ENCODE measurements at places on chromosomes 6 and 20.

DNA sequence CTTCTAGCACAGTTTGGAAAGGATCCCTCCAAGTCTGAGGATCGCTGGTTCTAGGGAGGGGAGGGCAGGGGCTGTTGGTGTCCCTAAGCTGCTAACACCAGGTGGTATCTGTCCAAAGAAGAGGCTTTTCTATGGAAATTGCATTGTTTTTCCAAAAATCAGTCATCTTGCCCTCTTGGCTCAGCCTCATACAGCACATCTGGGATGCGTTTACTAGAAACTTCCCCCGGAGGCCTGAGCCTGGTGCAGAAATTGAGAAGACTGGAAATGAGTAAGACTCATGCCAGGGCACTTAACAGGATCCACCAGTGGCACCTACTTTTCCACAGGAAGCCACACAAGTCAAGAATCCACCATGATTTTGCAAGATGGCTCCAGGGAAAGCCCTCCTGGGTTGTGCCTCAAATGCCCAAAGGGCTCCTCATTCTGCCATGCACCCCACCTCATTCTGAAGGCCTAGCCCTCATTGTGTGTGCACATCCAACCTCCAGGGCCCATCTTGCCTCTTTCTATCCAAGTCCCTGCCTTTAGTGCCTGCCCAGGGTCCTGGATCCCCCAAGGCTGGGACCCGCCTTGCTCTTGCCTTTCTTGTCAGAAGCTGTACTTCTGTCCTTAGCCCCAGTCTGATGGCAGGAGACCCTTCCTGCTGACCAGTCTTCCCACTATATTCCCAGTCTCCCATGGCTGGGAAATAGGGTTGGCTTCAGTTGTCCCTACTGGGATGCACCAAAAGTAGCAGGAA is 97.6 kb downstream of the MRPL14 start:
- DNase-seq: no peak

DNA sequence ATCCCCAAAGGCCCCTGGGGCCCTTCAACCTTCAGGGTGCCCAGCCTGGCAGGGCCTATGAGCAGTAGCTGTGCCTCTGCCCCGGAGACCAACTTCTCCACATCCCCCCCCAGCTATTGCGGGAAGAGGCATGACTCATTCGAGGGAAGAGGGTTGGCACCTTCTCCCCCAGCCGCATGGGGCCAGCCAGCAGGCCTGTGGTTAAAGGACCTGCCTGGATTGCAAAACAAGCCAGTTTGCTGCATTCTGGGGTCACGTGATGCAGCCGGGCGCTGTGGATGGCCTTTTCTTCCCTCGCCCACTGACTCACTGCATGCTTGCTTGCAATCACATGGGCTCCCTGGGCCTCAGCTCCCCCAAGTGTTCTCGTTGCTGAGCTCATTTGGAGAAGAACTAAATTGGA is 182.5 kb downstream of the MAFB start:
- peak; percentile 87 for DNase-seq

GRCh38 chr20:3612795-3613572 is 50.2 kb downstream of the GFRA4 start:
- no peak for DNase-seq

GRCh38 chr20:43430265-43431133 is 27.2 kb upstream of the SRSF6 start:
- DNase-seq: no peak

DNA sequence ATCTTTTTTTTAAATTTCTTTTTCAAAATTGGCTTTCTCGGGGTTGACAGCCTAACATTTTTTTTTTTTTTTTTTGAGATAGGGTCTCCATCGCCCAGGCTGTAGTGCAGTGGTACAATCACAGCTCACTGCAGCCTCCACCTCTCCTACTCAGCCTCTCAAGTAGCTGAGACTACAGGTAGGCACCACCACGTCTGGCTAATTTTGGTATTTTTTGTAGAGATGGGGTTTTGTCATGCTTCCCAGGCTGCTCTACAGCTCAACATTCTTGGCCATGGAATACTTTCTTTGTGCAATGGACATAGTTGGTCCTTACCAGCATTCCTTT is 6.4 kb upstream of the CTNNBL1 start:
- no peak for DNase-seq

DNA sequence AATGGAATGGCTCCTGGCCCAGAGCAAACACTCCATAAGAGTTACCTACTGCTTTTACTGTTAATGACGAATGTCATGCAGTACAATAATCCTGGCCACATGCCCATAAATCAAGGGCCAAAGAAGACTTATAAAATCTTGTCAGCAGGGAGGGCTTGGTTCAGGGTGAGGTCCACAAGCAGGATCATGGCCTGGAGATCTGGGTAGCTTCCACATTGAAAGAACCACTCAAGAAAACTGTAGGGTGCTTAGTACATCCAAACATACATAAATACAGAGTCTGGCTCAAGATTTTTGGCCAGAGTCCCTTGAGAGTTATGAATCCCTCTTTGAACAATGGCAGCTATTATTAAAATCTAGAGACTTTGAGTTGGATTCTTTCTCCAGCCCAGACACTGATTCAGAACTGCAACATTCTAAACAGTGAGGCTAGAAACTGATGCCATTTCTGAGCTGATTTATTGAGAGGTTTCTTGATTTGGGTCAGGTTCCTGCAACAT is 188.7 kb downstream of the CDC5L start:
- peak; percentile 53 for DNase-seq

DNA sequence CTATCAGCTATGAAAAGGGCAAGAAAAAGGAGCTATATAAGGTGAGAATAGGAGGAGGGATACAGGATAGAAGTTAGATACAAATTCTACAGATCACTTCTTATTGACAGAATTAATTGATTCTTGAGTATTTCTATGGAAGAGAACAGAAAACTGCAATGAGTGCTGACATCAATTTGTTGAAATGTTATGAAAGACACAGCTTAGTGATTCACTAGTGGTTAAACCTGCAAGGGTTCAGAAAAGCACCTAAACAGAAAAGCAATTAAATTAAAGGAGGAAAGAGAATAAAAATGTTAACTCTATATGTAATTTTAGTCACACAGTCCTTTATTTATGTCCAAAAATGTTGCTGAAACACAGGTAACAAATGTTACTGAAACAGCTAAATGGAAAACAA is 254.4 kb upstream of the RUNX2 start:
- DNase-seq: no peak

GRCh38 chr6:21791056-21791455 is 197.5 kb downstream of the SOX4 start:
- no peak for DNase-seq

GRCh38 chr6:108807928-108808327 is 40.3 kb upstream of the ARMC2 start:
- no peak for DNase-seq

All from fibroblast of skin of left biceps (primary cell).